ENCODE measurements at places on chromosomes 1 and 21.

GRCh38 chr1:230000493-230001184 lies 66.4 kb upstream of the GALNT2 start:
- ATAC-seq = no peak

- ATAC-seq = no peak
These were observed 84.7 kb downstream of the SLC35F3 start for GRCh38 chr1:233988963-233989696.

GRCh38 chr1:95124342-95124741 lies 7.2 kb downstream of the TLCD4 start:
- no peak for ATAC-seq

GRCh38 chr1:55694310-55694801 lies 479.2 kb upstream of the USP24 start:
- peak; percentile 79 for ATAC-seq

- peak; percentile 20 for ATAC-seq
These were observed 192.2 kb upstream of the C8B start for GRCh38 chr1:57157818-57158603.

GRCh38 chr1:209383907-209384709 lies 199.4 kb upstream of the CAMK1G start:
- ATAC-seq = peak; percentile 33

- peak; percentile 84 for ATAC-seq
These were observed 58.5 kb upstream of the ACTL8 start for GRCh38 chr1:17696417-17697301.

- ATAC-seq = no peak
These were observed 10.6 kb downstream of the CBR1 start for GRCh38 chr21:36080386-36080785.

DNA sequence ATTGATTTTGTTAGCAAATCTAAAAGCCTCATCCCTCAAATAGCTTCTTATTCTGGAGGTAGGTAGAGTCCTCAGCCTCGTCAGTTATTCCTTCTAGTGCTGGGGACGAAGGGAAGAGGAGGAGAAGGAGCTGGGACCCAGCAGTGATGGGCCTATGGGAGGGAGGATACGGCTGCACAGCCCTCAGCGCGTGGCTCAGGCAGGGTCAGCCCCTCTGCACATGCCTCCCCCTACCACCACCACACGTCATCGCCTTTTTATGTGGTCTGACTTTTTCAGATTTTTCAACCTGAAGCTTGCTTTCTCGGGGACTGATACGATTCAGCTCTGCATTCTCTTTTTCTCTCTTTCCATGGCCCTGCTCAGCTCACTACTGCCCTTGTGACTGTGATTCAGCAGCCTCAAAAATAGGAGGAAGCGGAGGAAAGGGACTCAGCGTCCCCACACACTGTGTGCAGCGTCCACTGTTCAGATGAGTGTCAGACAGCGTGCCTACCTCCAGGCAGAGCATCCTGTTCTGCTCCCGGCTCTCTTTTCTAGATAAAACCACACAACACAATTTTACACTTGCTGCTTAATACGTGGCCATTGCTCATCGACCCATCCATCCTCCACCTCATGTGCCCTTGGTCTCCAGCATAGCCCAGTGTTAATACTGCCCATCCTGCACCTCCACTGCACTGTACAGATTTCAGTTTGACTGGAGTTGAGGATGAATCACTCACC lies 827 bp downstream of the OR2B11 start:
- peak; percentile 31 for ATAC-seq

GRCh38 chr1:223224465-223224864 lies 81.4 kb upstream of the TLR5 start:
- no peak for ATAC-seq

- peak; percentile 77 for ATAC-seq
These were observed 78.0 kb downstream of the PTPN14 start for GRCh38 chr1:214473387-214473786.

Data from SK-N-SH treated with all-trans-retinoic acid at 6 μM for 48 hours (cell line).